Naive thymus-derived CD4-positive, alpha-beta T cell (primary cell): ENCODE measurements at places on chromosomes 12 and 14. TPM values are rescaled to one million over a fixed set of nuclear protein-coding genes. Genes with fewer than 3 reads are reported as not detected.

DNA sequence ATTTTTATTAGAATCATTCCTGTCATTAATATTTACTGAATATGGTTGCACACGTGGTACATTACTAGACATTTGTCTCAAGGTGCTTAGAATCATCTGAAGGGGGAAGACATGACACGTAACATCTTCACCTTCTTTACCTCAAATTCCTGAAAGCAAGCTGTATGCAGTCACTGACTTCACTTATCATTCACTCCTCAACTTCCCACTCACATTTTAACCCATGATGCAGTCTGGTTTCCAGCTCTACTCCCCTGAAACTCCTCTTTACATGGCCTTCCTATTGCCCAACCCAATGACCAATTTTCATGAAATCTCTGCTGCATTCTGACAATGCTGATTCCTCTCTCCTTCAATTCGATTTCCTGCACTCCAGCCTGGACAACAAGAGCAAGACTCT, 5.8 kb upstream of the PSMC6 start:
- H3K27ac ChIP-seq: no peak overlapping the region
- H3K4me3 ChIP-seq: no peak overlapping the region
- H3K4me1 ChIP-seq: peaks cover 3% of the 10 kb centered on the region
- no peaks in the 10 kb centered on the region for H3K36me3 ChIP-seq
- no peaks in the 10 kb centered on the region for H3K27me3 ChIP-seq

DNA sequence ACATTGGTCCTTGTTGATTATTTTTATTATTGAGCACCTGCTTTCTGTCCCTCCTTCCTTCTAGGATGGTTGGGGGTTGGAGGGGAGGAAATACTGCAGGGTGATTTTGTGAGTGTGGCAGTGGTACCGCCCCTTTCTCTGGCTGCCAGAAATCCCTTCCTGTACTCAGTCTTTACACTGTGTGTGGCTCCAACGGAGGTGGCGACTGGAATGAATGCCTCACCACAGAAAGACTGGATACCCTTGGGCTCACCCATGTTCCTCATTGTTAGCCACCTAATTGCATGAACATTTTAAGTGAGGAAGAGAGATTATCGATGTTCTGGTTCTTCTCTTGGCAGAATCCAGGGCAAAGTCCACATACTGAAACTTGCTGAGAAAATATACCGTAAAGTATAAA, 272.0 kb upstream of the E2F7 start:
- no peak for DNase-seq
- H3K36me3 ChIP-seq: no peaks in the 10 kb centered on the region
- H3K4me3 ChIP-seq: no peak overlapping the region
- H3K4me1 ChIP-seq: no peaks in the 10 kb centered on the region
- H3K27me3 ChIP-seq: no peaks in the 10 kb centered on the region

- no peak for DNase-seq
- H3K36me3 ChIP-seq: no peaks in the 10 kb centered on the region
- H3K4me3 ChIP-seq: no peak overlapping the region
- H3K4me1 ChIP-seq: peaks cover 16% of the 10 kb centered on the region
- peak overlapping the region; percentile 73 for H3K27ac ChIP-seq
These were observed 1.1 kb downstream of the ALDH6A1 start for GRCh38 chr14:74083161-74083560.

DNA sequence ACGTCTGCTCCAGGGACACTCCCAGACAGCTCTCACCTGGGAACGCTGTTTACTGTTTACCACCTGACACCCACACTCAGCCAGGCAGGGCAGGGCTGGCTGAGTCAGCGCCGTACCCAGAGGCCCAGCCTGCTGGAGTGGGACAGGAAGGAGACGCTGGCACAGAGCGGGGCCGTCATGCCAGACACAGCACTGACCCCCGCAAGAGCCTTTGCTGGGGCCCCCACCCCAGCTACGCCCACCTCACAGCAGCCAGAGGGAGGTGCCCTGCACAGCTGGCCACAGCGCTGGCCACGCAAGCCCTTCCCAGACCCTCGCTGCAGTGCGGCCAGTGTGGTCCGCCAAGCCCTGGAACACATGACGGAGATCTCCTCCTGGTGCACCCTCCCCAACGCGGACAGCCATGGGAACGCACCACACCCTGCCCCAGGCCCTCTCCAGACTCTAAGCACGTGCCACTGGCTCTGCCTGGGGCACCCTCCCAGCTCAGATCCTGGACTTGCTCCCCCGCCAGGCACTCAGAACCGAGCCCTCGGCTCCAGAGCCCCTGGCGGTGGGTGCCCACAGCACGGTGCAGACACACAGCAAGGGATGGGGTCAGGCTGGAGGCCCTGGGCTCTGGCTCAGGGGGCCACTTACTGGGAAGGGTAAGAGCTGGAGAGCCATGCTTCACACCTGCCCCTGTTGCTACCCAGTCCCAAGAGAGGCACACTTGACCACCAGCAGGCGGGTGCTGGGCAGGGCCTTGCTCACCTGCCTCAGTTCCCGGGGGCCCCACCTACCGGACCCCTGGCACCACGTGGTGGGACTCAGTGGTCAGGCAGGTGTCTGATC, 5.7 kb downstream of the AHNAK2 start:
- no peaks in the 10 kb centered on the region for H3K36me3 ChIP-seq
- peaks cover 3% of the 10 kb centered on the region for H3K4me1 ChIP-seq
- H3K27ac ChIP-seq: no peak overlapping the region
- no peak for DNase-seq
- no peaks in the 10 kb centered on the region for H3K27me3 ChIP-seq

DNA sequence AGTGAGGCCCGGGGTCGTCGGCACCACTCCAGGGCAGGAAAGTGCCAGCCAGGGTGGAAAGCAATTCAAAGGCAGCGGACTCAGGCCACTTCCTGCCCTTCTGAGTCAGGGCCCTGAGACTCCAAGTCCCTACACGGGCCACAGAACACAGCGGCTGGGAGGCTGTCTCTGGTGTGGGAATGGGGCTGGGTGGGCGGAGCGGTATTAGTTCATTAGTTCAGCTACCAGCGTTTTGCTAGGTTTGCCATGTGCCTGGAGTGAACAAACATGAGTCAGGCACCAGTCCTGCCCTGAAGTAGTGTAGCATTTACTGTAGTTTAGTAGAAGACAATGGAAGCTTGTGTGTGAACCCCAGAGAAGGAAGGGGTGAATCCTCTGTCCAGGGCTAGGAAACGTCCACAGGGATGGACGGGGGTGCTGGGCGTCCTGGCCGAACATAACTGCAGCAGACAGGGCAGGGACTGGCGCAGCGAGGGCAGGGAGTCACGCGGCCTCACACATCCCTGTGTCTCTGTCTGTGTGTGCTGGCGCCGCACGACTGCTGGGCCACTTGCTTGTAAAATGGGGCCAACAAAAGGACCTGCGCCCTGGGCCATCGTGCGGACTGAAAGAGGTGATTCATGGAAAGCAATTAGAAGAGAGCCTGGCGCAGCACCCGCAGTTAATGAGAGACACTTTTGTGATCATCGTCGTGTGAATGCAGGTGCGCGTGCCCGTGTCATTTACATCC, 186.4 kb upstream of the PRMT8 start:
- H3K27ac ChIP-seq: no peak overlapping the region
- H3K27me3 ChIP-seq: no peaks in the 10 kb centered on the region
- DNase-seq: no peak
- peaks cover 9% of the 10 kb centered on the region for H3K4me1 ChIP-seq

DNA sequence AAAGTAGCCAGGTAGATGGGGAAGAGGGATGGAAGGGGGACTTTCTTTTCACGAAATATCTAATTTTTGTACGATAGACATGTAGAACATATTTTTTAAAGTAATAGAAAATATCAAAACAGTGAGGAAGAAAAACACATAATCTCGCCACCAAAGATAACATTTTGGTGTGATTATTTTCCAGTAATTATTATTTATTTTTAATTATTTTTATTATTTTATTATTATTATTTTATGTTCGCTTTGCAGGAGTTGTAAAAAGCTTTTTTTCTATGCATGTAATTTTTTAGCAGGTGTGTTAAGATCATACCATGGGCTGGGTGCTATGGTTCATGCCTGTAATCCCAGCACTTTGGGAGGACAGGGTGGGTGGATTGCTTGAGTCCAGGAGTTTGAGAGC, 85.6 kb upstream of the CCND2 start:
- H3K4me3 ChIP-seq: no peak overlapping the region
- H3K27ac ChIP-seq: no peak overlapping the region
- H3K4me1 ChIP-seq: no peaks in the 10 kb centered on the region
- no peaks in the 10 kb centered on the region for H3K27me3 ChIP-seq
- no peak for DNase-seq

SLC25A47 gene
- total RNA-seq: not detected in 2 replicates
